ENCODE measurements at places on chromosomes 5 and 9. TPM values are rescaled to one million over a fixed set of nuclear protein-coding genes. Genes with fewer than 3 reads are reported as not detected.

AGXT2 gene
- total RNA-seq = not detected

C5orf34 gene
- 2.5 TPM for total RNA-seq

MFAP3 gene
- 25.7 TPM for total RNA-seq

PFN3 gene
- total RNA-seq = not detected

NUDT12 gene
- 10.3 TPM for total RNA-seq

TXNDC8 gene
- total RNA-seq = not detected

ORM2 gene
- not detected for total RNA-seq

DMRT3 gene
- not detected for total RNA-seq

SEMA4D gene
- total RNA-seq = under 0.01 TPM

DCTN4 gene
- 33.4 TPM for total RNA-seq

KIF4B gene
- not detected for total RNA-seq

ANKRD31 gene
- 0.08 TPM for total RNA-seq

IRX2 gene
- 1.9 TPM for total RNA-seq

SPOCK1 gene
- 727 TPM for total RNA-seq

SLC25A2 gene
- total RNA-seq = 0.23 TPM

ADGRD2 gene
- total RNA-seq = not detected

PTPN3 gene
- total RNA-seq = 2.7 TPM

DNAJC18 gene
- total RNA-seq = 4.8 TPM

All from smooth muscle cell of the coronary artery (primary cell).